ENCODE measurements at places on chromosomes 12 and 14. TPM values are rescaled to one million over a fixed set of nuclear protein-coding genes. Genes with fewer than 3 reads are reported as not detected.

The GRIN2B gene
- total RNA-seq: not detected

The NOPCHAP1 gene
- total RNA-seq: 14.3 TPM

GRCh38 chr12:78406828-78407227, 457.7 kb upstream of the SYT1 start:
- H3K27me3 ChIP-seq: no peaks in the 10 kb centered on the region
- H3K36me3 ChIP-seq: no peaks in the 10 kb centered on the region
- no peak for DNase-seq
- H3K27ac ChIP-seq: no peak overlapping the region
- peaks cover 28% of the 10 kb centered on the region for H3K4me1 ChIP-seq

The FAM186B gene
- total RNA-seq: 0.26 TPM

The SYNDIG1L gene
- not detected for total RNA-seq

- no peaks in the 10 kb centered on the region for H3K36me3 ChIP-seq
- H3K27ac ChIP-seq: no peak overlapping the region
- H3K4me1 ChIP-seq: no peaks in the 10 kb centered on the region
These were observed 194.5 kb downstream of the PHETA1 start for GRCh38 chr12:111174251-111174960.

The PTPRR gene
- 0.56 TPM for total RNA-seq

- peaks cover 2% of the 10 kb centered on the region for H3K27me3 ChIP-seq
- H3K4me1 ChIP-seq: peaks cover 91% of the 10 kb centered on the region
- H3K27ac ChIP-seq: peak overlapping the region; percentile 89
- peaks cover 32% of the 10 kb centered on the region for H3K36me3 ChIP-seq
- DNase-seq: peak; percentile 81
These were observed 10.8 kb downstream of the FBXL14 start for GRCh38 chr12:1583421-1584078.

- H3K27ac ChIP-seq: peak overlapping the region; percentile 18
- H3K27me3 ChIP-seq: no peaks in the 10 kb centered on the region
- H3K4me3 ChIP-seq: no peak overlapping the region
- H3K36me3 ChIP-seq: peaks cover 16% of the 10 kb centered on the region
- peak; percentile 36 for DNase-seq
These were observed 69.4 kb downstream of the ATXN2 start for GRCh38 chr12:111529424-111530368.

DNA sequence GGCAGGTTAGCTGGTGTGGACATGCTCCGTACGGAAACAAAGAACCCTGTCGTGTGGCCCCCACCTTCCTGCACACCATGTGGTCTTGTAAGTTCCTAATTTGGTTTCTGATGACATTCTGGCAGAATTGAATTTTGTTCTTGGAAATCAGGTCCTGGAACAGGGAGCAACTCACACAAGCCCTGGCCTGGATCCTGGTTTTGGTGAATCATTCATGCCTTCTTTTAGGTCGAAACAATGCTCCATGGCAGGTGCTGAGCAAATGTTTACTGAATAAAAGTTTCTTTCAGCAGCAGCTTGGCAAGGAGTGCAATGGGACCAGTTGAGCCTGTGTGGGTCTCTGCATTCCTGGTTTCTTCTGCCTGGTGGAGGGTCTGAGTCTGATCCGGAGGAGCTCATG, 978.4 kb downstream of the BCL11B start:
- no peaks in the 10 kb centered on the region for H3K4me1 ChIP-seq
- H3K36me3 ChIP-seq: no peaks in the 10 kb centered on the region
- H3K4me3 ChIP-seq: no peak overlapping the region
- H3K27me3 ChIP-seq: no peaks in the 10 kb centered on the region
- no peak for DNase-seq

DNA sequence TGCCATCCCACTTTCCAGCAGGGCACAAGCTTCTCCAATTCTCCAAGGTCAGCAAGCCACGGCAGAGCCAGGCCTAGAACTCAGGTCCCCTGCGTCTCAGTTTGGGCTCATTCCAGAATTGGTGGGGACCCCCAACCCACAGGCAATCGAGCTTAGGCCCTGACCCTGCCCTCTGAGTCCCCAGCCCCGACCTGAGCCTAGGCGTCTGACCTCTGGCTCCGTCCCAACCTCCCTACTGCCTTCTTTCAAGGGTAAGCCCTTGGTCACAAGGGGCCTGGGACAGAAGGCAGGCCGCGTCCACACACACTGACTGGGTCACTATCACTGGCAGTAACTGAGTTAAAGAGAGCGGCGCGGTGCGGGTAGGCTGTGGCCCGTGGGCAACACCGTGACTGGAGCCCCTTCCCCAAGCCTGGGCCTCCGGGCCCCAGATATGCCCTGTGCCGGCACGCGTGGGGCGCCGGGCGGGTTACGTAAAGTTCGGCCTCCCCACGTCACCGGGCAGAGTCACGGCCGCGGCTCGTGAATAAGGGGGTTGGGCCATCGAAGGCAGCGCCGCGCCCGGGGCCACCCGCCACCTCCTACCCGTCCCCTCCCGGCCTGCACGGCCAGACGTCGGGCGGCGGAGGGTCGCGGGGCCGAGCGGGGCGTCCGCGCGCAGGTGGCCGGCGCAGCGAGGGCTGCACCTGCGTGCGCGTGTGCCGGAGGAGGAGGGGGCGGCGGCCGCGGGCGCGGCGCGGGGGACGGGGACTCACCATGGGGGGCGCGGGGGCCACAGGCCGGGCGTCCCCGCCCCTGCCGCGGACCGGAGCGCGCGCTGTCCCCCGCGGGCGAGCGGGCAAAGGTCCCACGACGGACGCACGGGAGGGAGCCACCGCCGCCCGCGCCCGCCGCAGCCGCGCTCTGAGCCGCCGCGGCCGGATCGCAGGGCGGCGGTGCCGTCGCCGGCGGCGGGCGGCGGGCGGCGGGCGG, 516 bp downstream of the ANKRD9 start:
- peak overlapping the region; percentile 71 for H3K27ac ChIP-seq
- no peaks in the 10 kb centered on the region for H3K4me1 ChIP-seq
- H3K36me3 ChIP-seq: peaks cover 5% of the 10 kb centered on the region
- peaks cover 4% of the 10 kb centered on the region for H3K27me3 ChIP-seq
- DNase-seq: no peak

The SELPLG gene
- total RNA-seq: 8.1 TPM

GRCh38 chr14:91270619-91271018, 26.1 kb upstream of the GPR68 start:
- H3K4me1 ChIP-seq: peaks cover 10% of the 10 kb centered on the region
- no peaks in the 10 kb centered on the region for H3K36me3 ChIP-seq
- H3K27me3 ChIP-seq: peaks cover 22% of the 10 kb centered on the region
- no peak overlapping the region for H3K4me3 ChIP-seq
- no peak overlapping the region for H3K27ac ChIP-seq
- DNase-seq: no peak

GRCh38 chr14:24518851-24519250, 10.8 kb upstream of the CMA1 start:
- peaks cover 2% of the 10 kb centered on the region for H3K27me3 ChIP-seq
- H3K4me3 ChIP-seq: no peak overlapping the region
- H3K36me3 ChIP-seq: no peaks in the 10 kb centered on the region

DNA sequence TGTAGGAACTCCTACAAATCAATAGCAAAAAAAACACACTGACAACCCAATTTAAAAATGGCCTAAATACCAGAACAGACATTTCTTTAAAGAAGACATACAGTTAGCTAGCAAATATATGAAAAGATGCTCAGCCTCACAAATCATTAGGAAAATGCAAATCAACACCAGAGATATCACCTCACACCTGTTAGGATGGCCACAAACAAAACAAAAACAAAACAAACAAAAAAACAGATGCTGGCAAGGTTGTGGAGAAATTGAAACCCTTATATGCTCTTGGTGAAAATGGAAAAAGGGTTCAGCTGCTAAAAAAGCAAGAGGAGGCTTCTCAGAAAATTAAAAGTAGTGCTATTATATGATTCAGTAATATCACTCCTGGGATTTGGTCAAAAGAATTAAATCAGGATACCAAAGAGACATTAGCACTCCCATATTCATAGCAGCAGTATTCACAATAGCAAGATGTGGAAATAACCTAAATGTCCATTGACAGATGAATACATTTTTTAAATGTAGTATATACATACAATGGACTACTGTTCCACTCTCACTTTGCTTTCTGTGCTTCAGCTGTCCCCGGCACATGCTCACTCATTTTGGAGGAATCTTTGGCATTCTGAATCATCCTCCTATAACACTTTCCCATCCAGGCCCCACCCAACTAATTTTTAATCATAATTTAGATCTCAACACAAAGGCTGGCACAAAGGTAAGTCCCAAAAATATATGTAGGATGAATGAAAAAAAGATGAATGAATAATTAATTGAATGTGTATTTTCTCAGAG, 99.1 kb downstream of the SYT1 start:
- H3K27me3 ChIP-seq: no peaks in the 10 kb centered on the region
- H3K27ac ChIP-seq: peak overlapping the region; percentile 48
- no peaks in the 10 kb centered on the region for H3K36me3 ChIP-seq
- peak; percentile 4 for DNase-seq

DNA sequence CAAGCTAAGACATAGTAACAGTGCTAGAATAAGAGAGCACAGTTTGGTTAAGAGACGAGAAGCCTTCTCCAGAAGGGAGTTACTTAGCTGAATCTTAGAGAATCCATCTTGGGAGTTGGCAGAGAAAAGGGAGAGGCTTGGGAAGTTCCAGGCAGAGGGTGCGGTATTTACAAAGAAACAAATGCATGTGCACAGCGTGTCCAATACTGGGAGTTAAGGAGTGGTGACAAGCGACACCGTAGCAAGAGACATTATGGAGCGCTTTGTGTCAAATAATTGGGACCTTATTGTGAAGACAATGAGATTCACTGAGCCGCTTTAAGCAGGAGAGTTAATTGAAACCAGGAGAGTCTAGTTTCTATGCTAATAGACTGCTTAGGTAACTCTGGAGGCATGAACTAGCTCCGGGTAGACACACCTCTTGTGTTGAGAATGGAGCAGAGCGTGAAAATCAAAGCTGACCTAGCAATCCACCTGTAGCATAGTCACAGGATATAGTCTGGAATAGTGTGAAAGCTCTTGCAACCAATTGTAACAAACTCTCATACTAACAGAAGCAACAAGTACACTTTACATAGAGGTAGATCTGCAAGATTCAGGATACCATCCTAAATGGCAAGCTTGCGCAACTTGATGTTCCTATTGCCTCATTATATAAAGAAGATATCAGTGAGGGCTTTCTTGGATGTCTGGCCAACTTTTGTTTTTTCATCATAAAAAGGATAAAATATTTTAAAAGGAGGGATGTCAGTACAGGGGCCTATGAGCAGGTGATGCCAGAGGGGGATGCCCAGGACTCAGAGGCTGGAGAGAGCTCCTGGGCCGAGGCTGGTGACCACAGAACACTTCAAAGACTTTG, 5.3 kb downstream of the ALDH1L2 start:
- no peak overlapping the region for H3K27ac ChIP-seq
- DNase-seq: no peak
- no peak overlapping the region for H3K4me3 ChIP-seq
- no peaks in the 10 kb centered on the region for H3K27me3 ChIP-seq
- H3K36me3 ChIP-seq: 0 out of 2 replicates have a peak, but pooled peaks cover 3% of the 10 kb centered on the region
- peaks cover 47% of the 10 kb centered on the region for H3K4me1 ChIP-seq

All from HFFc6 (cell line).